Hindlimb muscle (tissue), 1 donor: ENCODE measurements at places on chromosomes 1 and 21. TPM values are rescaled to one million over a fixed set of nuclear protein-coding genes. Genes with fewer than 3 reads are reported as not detected.
A peak's percentile ranks its signal among the peaks of the same experiment; 100 is the strongest.

- DNase-seq, result no peak
Observed at GRCh38 chr1:39711104-39711965, 20.1 kb upstream of the HPCAL4 start.

DNA sequence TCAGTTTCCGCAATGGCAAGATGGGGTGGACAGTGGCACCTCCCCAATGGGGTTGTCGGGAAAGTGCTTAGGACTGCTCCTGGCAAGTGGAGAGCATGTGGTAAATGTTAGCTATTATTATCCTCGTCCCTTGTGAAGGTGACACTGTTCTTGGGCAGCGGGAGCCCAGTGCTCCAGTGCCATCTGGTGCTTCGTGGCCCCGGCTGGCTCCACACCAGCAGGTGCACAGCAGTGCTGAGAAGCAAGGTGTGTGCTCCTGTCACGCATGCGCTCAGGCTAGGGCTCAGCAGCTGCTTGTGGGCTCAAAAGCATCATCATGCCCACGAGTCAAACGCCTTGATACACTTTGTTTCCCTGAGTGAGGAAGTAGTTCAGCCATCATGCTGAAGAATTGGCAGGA, 24.9 kb upstream of the KCNC4 start:
- DNase-seq, result no peak

GRCh38 chr21:40186045-40186444, 318.8 kb downstream of the PCP4 start:
- DNase-seq, result peak; percentile 69

DNA sequence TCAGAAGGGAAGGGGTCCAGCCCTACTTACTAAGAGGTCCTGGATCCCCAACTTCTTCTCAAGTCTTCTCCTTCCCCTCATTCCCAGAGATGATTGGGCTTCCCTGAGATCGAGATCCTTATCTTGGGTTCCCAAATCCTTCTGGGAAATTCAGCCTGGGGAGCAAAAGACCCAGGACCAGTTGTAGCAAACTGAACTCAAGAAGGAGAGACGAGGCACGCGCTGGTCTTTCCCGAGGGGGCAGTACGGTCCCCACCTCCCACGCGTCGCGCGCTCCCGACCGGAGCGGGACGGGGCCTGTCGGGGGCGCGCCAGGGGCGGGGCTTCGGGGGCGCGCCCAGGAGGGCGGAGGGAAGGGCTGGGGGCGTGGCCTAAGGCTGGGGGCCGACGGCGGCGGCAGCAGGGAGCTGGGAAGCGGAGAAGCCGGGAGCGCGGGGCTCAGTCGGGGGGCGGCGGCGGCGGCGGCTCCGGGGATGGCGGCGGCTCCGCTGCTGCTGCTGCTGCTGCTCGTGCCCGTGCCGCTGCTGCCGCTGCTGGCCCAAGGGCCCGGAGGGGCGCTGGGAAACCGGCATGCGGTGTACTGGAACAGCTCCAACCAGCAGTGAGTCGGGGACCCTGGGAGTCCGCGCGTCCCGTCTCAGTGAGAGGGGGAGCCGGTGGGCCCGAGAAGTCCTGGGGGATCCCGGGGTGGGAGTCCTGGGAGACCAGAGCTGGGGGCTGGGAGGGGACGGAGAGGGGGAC, at the start of gene EFNA3:
TSS of gene EFNA3 (plus strand) at position 369 of the 741 bp plus-strand sequence. CDS start at position 474, 105 bp downstream.
- no peak for DNase-seq

SAMD11 gene
- 2.7 TPM for polyA plus RNA-seq

DNA sequence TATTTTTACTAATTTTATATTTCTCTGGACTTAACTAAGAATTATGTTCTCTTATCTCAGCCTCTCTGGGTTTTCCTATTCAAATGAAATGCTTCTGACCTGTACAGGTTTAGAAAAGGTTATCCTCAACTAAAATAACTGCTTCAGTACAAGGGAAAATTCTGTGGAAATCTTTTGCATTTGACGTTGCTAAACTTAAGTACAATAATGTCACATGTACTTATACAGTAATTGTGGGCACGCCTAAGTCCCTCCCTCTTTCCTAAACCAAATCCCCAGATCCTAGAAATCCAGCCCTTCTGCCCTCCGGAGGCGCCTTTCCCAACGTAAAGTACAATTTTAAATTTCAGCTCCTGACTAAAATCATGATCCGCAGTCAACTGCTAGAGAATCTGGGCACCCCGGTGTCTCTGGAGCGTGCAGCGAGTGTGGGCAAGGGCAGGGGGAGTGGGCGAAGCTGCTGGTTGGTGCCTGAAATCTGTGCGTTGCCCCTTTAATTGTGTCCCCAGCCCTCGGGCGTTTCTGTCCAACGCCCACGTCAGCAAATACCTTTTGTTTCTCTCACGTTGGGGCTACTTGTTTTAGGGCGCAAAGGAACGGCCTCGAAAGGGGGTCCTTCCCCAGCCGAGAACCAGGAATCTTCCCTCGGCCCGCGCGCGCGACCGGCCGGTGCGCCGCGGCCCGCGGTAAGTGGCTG, at the start of gene ZBTB8A:
TSS of gene ZBTB8A (plus strand) at position 541 of the 697 bp plus-strand sequence. CDS start 53,505 bp downstream, outside the sequence.
- peak; percentile 66 for DNase-seq

GRCh38 chr1:78340006-78340405, 150.8 kb upstream of the PTGFR start:
- no peak for DNase-seq

RIPPLY3 gene
- 0.17 TPM for polyA plus RNA-seq

DNA sequence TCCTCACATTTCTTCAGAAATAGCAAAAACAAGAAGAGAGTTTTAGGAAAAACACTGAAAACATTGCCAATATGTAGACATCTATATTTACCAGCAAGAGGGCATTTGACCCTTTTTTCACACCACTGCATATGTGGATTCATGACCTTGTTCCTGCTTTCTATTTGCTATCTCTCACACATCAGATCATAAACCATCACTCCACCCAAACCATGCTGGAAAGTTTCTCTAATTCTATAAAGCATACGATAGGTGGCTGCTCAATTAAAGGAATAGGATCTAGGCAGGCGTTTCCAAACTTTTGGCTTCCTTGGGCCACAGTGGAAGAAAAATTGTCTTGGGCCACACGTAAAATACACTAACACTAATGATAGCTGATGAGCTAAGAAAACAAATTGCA, 35.6 kb upstream of the SAMD13 start:
- DNase-seq, result no peak

PLEKHM2 gene
- polyA plus RNA-seq, result 58.9 TPM

DNA sequence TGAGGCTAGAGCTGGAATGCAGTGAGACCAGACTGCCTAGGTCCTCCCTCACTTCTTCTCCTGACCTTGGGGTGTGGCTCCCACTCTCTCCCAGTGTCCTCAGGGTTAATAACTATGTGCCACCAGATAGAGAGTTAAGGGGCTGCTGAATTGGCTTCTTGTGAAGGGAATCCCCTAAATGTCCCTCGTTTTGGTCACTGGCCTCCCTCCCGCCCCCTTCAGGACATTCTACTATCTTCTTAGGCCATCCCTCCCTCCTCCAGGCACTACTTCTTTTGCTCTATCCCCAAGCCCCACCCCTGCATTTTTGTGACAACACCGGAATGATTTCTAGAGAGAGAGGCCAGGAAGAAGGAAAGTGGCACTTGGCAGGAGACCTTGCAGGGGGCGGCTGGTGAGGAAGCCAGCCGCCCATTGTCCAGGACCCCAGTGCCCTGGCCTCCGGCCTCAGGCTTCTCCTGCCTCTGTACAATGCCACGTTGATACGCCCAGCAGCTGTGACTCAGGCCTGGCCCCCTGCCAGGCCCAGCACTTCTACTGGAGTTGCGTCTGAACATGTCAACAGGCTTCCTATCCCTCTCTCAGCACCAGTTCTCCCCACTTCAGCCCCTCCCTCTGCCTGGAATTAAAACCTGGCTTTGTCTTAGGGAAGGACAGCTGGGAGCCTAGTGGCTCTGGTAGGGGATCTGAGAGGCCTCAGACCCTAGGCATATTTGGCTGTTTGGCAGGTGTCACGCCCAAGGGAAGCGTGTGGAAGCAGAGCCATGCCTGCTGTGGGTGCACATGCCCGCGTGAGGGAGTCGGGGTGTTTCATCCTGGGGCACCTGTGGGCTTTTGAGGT, 9.1 kb downstream of the LMNA start:
- peak; percentile 99 for DNase-seq

GPR161 gene
- 12.5 TPM for polyA plus RNA-seq

GRCh38 chr1:180152588-180152987, 2.1 kb upstream of the QSOX1 start:
- no peak for DNase-seq

- DNase-seq, result no peak
Observed at GRCh38 chr21:18204931-18205330, 39.7 kb upstream of the CHODL start.
